ENCODE measurements at places on chromosomes 11 and 22.

- no peak for DNase-seq
These were observed 15.8 kb upstream of the SYT12 start for GRCh38 chr11:67007126-67007525.

DNA sequence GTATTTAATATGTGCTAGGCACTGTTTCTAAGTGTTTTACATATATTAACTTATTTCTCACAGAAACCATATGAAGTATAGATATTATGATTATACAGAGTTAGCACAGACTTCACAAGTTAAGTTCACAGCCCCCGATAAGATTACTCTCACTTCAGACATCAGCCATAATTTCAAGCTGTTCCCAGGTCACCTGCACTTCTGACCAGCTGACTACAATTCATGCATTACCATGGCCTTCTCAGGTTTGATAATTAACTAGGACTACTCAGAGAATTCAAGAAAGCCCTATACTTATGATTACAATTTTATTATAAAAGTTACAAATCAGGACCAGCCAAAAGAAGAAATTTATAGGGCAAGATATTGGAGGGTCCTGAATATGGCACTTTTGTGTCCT is 68.2 kb upstream of the RRM1 start:
- DNase-seq, result no peak

GRCh38 chr11:72815110-72815618 is 953 bp downstream of the ATG16L2 start:
- no peak for DNase-seq

DNA sequence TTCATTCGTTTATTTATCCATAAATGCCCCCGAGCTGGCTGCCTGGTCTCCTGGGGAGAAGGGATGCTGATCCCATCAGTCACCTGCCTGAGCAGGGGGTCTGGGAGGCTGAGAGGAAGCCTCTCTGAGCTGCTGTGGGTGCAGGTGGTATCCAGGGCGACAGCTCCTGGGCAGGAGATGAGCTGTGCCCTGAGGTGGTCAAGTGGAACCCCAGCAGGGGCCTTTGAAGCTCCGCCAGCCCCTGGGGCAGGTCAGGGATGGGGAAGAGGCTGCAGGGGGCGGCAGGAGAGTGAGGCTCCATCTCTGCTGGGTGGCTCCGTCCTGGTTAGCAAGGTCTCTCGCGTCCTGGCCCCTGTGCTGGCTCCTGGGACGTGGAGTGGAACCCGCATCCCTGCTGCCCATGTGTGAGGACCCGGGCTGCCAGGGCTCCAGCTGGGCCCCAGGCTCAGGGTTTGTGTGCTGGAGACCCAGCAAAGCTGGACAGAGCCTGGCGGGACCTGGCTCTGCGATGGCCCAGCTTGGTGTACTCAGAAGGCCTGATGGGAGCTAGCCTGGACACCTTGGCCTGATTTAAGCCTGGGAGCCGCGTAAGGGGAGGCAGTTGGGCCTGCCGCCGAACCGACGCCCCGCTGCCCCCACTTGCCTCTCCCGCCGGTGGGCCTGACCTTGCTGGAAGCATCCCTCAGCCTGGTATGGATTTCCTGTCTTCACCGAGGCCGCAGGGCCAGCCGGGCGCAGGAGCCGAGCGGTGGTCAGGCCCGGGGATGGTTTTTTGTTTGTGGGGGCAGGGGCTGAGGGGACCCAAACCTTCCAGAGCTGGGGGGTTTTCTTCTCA is 44.5 kb downstream of the RTN4R start:
- no peak for DNase-seq

- DNase-seq, result no peak
These were observed 556.1 kb downstream of the SOX6 start for GRCh38 chr11:15800111-15800800.

All from memory B cell (primary cell).